ENCODE measurements at places on chromosomes 2 and 18.

DNA sequence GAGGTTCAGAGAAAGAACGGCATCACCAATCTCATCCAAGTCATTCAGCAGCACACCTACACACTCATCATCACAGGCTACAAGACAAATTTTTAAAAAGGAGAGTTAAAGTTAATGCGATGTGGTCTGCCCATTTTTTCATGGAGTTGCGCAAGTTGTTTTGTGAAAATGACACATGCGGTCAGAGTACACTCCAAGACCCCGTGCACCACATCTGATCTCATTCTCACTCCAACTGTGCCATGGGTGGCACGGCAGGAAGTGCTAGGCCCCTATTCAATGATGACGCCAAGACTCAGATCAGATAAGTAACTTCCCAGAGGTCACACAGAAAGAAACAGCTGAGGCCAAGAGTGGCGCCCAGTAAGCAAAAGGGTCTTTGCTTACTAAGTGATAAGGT, 119.8 kb downstream of the LAMA1 start:
- no peak for DNase-seq

DNA sequence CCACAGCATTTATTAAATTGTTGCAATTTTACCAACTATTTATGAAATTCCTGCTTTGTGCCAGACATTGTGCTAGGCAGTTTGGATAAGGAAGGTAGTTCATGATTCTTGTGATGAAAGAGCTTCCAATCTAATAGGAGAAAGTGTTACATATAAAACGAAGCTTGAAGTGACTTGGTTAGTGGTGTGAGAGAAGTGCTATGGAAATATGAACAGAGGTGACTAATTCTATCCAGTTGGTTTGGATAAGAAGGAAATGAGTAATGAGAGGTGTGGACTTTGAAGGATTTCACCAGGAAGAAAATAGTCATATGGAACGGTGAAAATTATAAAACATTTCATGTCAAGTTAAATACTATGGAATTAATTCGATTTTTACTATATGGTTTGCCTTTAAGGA, 48.6 kb downstream of the EML6 start:
- no peak for DNase-seq

GRCh38 chr2:169796441-169796840, 2.2 kb upstream of the SSB start:
- no peak for DNase-seq

- DNase-seq, result no peak
These were observed 9.2 kb downstream of the POU3F3 start for GRCh38 chr2:104863146-104863467.
